Hindlimb muscle (tissue), 1 donor: ENCODE measurements at places on chromosomes 1 and 21. TPM values are rescaled to one million over a fixed set of nuclear protein-coding genes. Genes with fewer than 3 reads are reported as not detected.

The ASCL5 gene
- 0.70 TPM for polyA plus RNA-seq

The SYT6 gene
- 1.9 TPM for polyA plus RNA-seq

The SLC16A4 gene
- 11.6 TPM for polyA plus RNA-seq

The ESRRG gene
- polyA plus RNA-seq = 13.5 TPM

The C8B gene
- polyA plus RNA-seq = not detected

The FCMR gene
- 1.5 TPM for polyA plus RNA-seq

The DSTYK gene
- polyA plus RNA-seq = 7.4 TPM

The CPLANE2 gene
- 4.9 TPM for polyA plus RNA-seq

The CLSTN1 gene
- 78.9 TPM for polyA plus RNA-seq

The ITGB2 gene
- 21.0 TPM for polyA plus RNA-seq

The NBPF6 gene
- polyA plus RNA-seq = not detected

The ATP1A2 gene
- polyA plus RNA-seq = 87.0 TPM

The AMY1A gene
- not detected for polyA plus RNA-seq

The ITLN2 gene
- polyA plus RNA-seq = not detected

The H6PD gene
- 34.6 TPM for polyA plus RNA-seq

The TBX15 gene
- polyA plus RNA-seq = 61.2 TPM

The KISS1 gene
- 0.28 TPM for polyA plus RNA-seq

The HSD17B7 gene
- 9.1 TPM for polyA plus RNA-seq

The ACOT11 gene
- polyA plus RNA-seq = 7.2 TPM

The ORC1 gene
- polyA plus RNA-seq = 2.6 TPM

The SIPA1L2 gene
- 40.1 TPM for polyA plus RNA-seq

The ATP1A4 gene
- polyA plus RNA-seq = 4.0 TPM

The TDRD5 gene
- not detected for polyA plus RNA-seq

The SLC9C2 gene
- polyA plus RNA-seq = not detected

The PTGFR gene
- 44.3 TPM for polyA plus RNA-seq

The NEGR1 gene
- polyA plus RNA-seq = 18.1 TPM

The ALDH4A1 gene
- 16.1 TPM for polyA plus RNA-seq
